ENCODE measurements at places on chromosomes 2 and 18.

DNA sequence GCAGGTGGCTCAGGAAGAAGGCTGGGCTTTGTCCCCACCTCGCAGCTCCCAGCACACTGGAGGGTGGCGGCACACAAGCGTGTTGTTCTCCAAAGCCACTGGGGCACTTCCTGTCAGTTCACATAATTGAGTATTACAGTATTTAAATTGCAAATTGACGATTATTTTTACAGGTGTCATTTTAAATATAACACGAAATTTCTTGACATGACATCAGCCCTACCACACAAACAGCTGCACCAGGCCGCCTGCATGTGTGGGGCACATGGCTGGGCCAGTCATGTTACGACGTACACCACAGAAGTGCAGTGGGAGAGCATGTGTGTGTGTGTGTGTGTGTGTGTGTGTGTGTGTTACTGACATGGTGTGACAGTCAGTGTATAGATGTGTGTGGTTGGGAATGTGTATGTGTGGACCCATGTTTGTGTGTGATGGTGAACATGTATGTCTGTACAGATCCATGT lies 155.6 kb downstream of the TTC32 start:
- no peak for DNase-seq

GRCh38 chr18:7207366-7207915 lies 23.4 kb upstream of the LRRC30 start:
- no peak for DNase-seq

DNA sequence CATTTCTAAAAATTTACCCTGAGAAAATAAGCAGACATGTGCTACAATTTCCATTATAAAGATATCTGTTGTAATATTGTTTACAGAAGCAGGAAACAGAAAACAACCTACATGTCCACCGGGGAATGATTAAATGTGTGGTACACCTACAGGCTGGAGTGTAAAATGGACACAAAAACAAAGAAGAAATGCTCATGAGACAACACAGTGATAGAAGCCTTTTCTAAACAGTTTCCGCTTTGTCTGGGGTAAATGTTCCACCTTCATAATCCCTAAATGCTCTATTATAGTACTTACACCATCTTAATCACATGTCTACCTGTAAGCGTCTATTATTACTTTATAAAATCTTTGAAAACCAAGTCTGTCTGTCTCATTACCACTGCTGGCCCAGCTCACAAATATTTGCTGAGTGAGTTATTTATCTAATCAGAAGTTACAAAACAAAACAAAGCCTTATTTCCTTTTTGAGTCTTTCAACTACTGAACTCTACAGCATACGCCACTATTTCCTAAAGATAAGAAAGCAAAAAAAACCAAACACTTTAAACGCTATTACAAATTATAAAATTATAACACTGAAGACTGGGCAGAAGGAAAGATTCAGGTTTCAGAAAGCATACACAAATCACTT lies 95.3 kb downstream of the PIGN start:
- no peak for DNase-seq

DNA sequence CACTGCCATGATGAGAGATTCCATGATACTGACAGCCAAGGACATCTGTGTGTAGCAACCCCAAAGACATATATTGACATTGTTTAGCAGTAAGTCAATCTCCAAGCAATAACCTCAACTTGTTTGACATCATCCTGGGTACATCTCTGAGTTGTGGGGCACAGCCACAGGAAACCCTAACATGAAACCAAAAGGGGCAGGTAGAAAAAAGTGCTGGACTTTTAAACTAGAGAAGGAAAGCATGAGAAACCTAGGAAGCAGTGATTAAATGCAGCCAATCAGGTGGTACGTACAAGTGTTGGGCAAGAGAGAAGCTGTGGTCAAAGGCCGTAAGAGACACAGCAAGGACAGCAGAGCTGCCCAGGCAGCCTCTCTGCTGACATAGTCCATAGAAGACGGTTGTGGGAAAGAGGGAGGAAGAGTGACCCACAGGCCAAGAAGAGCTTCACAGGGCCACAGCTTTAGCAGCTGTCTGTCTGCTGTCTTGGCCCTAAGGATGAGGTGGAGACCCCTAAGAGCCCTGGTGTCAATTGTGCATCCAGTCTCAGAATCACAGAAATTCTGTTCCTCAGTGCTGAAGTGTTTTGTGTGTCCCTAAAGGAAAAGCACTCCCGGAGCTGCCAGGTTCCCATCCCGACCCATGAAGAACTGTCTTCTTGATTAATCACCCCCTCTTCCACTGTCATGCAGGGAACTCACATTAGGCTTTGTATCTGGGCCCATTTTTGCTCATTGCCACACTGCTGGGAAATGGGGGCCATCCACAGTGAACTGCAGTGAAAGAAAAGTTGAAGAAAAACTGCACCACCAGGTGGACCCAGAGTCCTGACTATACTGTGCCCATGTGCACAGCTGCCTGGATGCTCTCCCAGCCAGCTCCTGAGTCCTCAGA lies 25.4 kb upstream of the CHN1 start:
- DNase-seq: no peak

GRCh38 chr18:43531438-43531837 lies 254.1 kb upstream of the SYT4 start:
- DNase-seq: no peak

DNA sequence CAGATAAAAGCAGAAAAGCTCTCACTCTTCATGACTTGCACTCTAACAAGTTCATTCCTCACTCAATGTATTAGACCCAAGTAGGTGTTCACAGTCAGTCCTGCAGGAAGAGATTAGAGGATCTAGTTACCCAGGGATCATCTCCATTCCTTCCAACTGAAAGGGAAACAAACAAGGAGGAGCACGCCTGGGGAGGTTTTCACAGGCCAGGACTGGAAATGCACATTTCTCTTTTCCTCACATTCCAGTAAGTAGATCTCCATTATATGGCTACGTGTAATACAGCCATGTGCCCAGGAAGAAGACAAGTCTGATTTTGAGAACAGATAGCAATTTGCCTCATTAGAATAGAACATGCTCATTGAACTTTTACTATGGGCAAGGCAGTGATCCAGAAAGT lies 1132.2 kb upstream of the FAM98A start:
- no peak for DNase-seq

- DNase-seq: no peak
These were observed 15.8 kb downstream of the INO80C start for GRCh38 chr18:35481960-35482366.

DNA sequence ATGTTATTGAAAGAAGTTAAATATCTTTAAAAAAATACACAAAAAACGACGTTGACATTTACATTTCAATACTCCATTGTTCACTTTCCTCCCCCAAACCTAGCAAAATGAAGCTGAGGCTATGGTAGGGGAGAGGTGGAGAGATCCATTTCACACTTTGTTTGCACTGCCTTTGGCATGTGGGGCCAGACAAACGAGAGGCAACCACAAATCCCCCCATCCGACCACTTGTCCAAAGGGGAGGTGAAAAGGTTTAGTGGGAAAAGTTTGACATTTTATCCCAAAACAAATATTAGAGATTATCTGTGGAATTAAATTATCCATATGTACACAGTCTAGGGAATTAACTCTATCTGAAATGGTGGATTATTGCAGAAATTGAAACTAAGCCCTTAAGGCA lies 261.7 kb upstream of the FIGN start:
- no peak for DNase-seq

GRCh38 chr2:43174368-43174916 lies 52.0 kb downstream of the ZFP36L2 start:
- peak; percentile 61 for DNase-seq

- DNase-seq: no peak
These were observed 51.8 kb downstream of the PSD4 start for GRCh38 chr2:113225263-113226259.

- DNase-seq: no peak
These were observed 139.2 kb upstream of the PXDN start for GRCh38 chr2:1883476-1883875.

GRCh38 chr2:168525020-168525419 lies 68.9 kb downstream of the CERS6 start:
- no peak for DNase-seq

GRCh38 chr2:212547716-212548454 lies 9.3 kb upstream of the ERBB4 start:
- no peak for DNase-seq

GRCh38 chr2:16774980-16775898 lies 109.6 kb upstream of the CYRIA start:
- DNase-seq: no peak

- no peak for DNase-seq
These were observed 49.7 kb downstream of the TGFA start for GRCh38 chr2:70503896-70504295.

DNA sequence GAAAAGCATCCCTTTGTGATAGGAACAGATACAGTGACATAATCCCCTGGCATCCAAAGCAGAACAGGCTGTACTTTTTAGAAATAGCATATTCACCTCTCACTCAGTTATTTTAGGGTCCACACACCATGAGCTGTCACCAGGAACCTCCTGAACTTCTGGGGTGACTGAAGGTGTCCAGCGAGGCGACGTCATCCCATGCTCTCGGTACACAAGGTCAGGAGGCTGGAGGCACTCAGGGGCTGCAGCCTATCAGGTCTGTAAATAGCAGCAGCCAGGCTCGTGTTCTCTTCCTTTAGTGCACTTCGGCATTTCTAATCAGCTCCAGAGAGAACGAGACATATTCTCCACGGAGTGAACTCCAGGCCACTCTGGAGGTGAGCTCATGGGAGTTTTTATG lies 98.3 kb downstream of the GATA6 start:
- DNase-seq: no peak

DNA sequence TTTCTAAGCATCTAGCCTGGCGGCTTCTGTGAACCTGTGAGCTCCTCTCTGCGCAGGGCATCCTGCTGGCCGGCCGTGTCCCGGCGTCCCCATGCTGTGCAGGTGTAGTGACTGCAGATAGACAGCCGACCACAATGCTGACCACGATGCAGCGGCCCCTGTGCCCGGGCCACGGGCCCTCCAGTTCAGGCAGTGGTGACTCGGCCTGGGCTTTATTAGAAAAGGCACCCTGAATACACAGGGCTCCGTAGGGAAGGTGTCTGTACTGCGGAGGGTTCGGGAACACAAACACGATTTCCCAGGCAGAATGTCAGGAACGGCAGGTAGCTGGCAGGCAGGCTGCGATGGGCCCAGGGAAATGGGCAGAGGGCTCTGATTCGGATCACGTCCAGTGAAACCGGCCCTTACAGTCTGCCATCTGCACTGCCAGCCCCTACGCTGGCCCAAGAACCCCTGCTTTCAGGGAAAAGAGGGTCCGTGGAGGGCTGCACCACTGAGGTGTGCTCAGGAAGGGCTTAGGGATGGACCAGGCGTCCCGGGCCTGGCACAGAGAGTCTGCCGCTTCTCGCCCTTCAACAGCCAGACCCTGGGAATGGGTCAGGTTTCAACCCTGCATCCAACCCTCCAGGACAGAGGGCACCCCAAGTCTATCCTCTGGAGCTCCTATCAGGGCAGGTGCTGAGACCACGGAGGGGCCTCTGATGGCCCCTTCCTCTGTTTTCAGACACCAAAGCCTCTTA lies 196.5 kb downstream of the HDAC4 start:
- no peak for DNase-seq

- DNase-seq: peak; percentile 38
These were observed 78.5 kb downstream of the ACSL3 start for GRCh38 chr2:222939208-222939856.

- no peak for DNase-seq
These were observed 397.8 kb downstream of the METTL4 start for GRCh38 chr18:2173486-2173885.

DNA sequence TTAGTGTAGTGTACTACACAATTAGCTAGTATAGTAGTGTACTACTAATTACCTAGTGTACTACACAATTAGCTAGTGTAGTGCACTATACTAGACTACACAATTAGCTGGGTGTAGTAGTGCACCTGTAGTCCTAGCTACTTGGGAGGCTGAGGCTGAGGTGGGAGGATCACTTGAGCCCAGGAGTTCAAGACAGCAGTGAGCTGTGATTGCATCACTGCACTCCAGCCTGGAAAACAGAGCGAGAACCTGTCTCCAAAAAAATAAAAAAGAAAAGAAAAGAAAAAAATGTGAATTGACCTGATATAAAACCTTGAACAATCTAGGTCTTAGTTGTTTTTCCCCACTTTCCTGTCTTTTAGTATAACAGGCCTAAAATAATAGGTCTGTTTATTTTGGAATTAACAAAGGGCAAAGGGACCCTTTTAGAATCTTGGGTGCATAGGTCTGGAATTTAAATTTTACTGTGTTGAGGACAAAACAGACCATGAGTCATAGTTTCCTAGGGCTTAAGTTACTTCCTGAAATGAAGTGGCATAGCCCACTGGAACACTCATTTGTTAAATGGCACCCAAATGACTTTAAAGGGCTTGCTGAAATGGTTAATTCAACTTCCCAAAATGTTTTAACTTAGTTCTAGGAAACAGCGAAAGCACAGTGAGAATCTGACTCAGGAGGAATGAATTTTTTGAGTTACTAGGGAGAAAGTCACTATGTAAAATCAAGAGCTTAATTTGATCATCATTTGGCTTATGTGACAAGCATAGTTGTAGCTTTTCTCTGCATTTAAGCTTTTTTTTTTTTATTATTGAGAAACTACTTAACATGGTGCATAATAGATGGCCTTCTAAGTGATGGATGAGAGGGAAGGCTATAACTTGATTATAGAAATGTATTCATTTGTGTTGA lies 50.7 kb upstream of the ARL5A start:
- no peak for DNase-seq

GRCh38 chr18:22001912-22002487 lies 167.4 kb upstream of the GATA6 start:
- DNase-seq: no peak

- DNase-seq: no peak
These were observed 166.5 kb upstream of the ALPP start for GRCh38 chr2:232211743-232212686.

- DNase-seq: no peak
These were observed 32.9 kb downstream of the FAP start for GRCh38 chr2:162210385-162210784.

- no peak for DNase-seq
These were observed 28.9 kb upstream of the TMEM214 start for GRCh38 chr2:27003857-27004256.

DNA sequence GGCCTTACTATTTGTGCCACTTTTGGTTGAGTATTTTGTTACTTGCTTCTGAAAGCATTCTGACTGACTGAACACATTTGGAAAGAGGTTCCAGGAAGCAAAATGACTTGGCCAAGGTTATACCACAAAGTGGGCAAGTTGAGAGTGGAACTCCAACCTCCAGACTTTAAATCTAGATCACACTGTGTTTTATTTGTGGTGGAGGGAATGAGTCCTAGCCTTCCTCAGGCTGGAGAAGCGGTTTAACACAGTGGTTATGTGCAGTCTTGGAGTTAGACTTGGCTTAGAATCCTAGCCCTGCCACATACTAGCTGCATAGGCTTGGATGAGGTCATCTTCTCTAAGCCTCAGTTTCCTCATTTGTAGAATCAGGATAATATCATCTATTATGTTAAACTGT lies 33.4 kb downstream of the PLEKHM3 start:
- DNase-seq: no peak

GRCh38 chr2:120586507-120587278 lies 149.0 kb upstream of the GLI2 start:
- DNase-seq: no peak

DNA sequence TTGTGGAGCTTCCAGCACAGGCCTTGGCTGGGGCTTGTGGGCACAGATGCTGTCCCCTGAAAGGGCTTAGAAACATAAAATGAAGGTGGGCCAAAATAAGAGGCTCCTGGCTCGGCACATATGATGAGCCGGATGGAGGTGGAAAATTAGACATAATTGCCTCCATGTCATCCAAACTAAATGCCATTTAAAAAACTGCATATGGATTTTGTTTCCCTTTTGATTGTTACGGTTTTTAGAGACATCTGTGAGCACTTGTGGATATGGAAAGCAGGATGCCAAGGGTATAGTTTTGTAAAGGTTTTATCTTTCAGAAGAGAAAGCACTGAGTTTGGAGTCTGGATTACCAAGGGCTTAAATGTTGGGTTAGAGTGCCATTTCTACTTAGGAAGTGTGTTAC lies 498.3 kb downstream of the RIT2 start:
- DNase-seq: no peak
